ENCODE measurements at places on chromosomes 11 and 22. TPM values are rescaled to one million over a fixed set of nuclear protein-coding genes. Genes with fewer than 3 reads are reported as not detected.

Gene KCTD14
- total RNA-seq, result 0.71 TPM

- H3K36me3 ChIP-seq, result no peaks in the 10 kb centered on the region
- no peak for DNase-seq
These were observed 65.4 kb downstream of the GAB2 start for GRCh38 chr11:78351979-78352841.

GRCh38 chr22:19941365-19942082 lies at the start of the genes COMT and TXNRD2:
Gene COMT (plus strand): TSS chr22:19941772. CDS start chr22:19962527, 20,755 bp downstream.
Gene TXNRD2 (minus strand): TSS chr22:19941818. CDS start chr22:19941803, 15 bp downstream.
- peak within 1 kb of the TSS; percentile 93 for H3K4me3 ChIP-seq
- peaks cover 34% of the 10 kb centered on the region for H3K4me1 ChIP-seq
- H3K27me3 ChIP-seq, result no peaks in the 10 kb centered on the region

DNA sequence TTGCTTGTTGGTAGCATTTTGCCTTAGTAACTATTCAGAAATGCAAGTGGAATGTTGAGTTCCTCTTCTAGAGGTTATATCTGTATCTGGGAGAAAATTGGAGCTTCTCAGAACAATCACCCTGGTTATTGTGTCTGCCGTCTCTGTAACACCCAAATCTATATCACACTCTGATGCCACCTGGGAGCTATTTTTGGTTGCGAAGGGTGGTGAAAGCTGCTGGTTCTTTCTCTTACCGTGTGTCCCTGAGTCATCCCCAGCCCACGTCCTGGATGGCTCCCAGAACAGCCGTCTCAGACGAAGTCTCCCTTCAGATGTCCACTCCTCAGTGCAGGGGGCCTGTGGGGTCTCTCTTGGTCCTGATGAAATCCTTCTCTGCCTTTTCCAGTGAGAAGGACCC lies 83.5 kb downstream of the C22orf31 start:
- no peaks in the 10 kb centered on the region for H3K27me3 ChIP-seq
- peak; percentile 30 for DNase-seq
- H3K27ac ChIP-seq, result peak overlapping the region; percentile 42
- peaks cover 15% of the 10 kb centered on the region for H3K4me1 ChIP-seq
- H3K36me3 ChIP-seq, result no peaks in the 10 kb centered on the region
- H3K4me3 ChIP-seq, result no peak overlapping the region

Gene MPZL2
- total RNA-seq, result 1.7 TPM

Gene OR2AG2
- 2.8 TPM for total RNA-seq

GRCh38 chr11:33016654-33017053 lies 976 bp downstream of the DEPDC7 start:
- no peak for DNase-seq
- H3K27ac ChIP-seq, result no peak overlapping the region
- no peaks in the 10 kb centered on the region for H3K4me1 ChIP-seq
- H3K36me3 ChIP-seq, result no peaks in the 10 kb centered on the region
- peak overlapping the region; percentile 60 for H3K4me3 ChIP-seq

- no peaks in the 10 kb centered on the region for H3K27me3 ChIP-seq
- peaks cover 38% of the 10 kb centered on the region for H3K4me1 ChIP-seq
- no peak overlapping the region for H3K27ac ChIP-seq
- H3K36me3 ChIP-seq, result no peaks in the 10 kb centered on the region
- H3K4me3 ChIP-seq, result no peak overlapping the region
These were observed 1.1 kb upstream of the IFITM10 start for GRCh38 chr11:1751531-1751921.

Gene CD3D
- total RNA-seq, result 1.8 TPM

DNA sequence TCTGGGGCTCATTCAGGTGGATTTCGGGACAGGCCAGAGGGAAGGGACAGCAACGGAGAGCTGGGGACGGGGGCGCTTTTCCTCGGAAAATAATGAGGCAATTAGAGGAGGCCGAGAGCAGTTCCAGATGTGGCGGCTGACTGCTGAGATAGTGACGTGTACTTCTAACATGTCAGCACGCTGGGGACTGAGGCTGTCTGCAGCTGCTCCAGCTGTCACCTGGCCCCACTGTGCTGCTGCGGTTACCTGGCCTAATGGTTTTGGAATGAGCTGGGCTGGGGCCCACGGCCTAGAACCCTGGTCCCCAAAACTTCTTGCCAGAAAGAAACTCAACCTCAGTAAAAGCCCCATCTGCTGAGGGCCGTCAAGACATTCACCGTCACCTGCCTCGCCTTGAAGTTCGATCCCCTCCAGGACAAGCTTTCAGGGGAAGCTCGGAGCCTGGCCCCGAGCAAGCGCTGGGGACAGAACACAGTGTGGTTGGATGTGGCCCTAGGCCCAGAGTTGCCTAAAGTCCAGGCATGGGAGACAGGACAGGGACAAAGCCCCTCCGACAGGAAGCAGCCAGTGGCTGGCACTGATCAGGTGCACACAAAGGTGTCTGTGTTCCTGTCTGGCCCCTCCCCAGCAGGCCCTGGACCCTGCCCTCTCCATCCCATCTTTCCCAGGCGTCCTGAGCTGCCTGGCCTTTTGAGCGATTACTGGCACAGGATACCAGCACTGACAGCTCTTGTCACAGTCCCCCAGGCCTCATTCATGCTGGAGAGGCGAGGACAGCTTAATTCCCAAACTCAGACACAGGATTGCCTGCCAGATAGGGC lies 22.1 kb downstream of the RPUSD4 start:
- H3K4me1 ChIP-seq, result no peaks in the 10 kb centered on the region
- H3K27me3 ChIP-seq, result no peaks in the 10 kb centered on the region
- DNase-seq, result no peak
- no peak overlapping the region for H3K27ac ChIP-seq
- H3K36me3 ChIP-seq, result no peaks in the 10 kb centered on the region

- no peak overlapping the region for H3K4me3 ChIP-seq
- no peaks in the 10 kb centered on the region for H3K27me3 ChIP-seq
- H3K27ac ChIP-seq, result no peak overlapping the region
- DNase-seq, result no peak
- H3K36me3 ChIP-seq, result no peaks in the 10 kb centered on the region
- H3K4me1 ChIP-seq, result no peaks in the 10 kb centered on the region
These were observed 9.3 kb upstream of the WBP2NL start for GRCh38 chr22:41989246-41989645.

GRCh38 chr22:45150139-45150538 lies 13.6 kb upstream of the NUP50 start:
- DNase-seq, result no peak
- no peaks in the 10 kb centered on the region for H3K36me3 ChIP-seq
- H3K4me3 ChIP-seq, result no peak overlapping the region
- H3K27me3 ChIP-seq, result no peaks in the 10 kb centered on the region

DNA sequence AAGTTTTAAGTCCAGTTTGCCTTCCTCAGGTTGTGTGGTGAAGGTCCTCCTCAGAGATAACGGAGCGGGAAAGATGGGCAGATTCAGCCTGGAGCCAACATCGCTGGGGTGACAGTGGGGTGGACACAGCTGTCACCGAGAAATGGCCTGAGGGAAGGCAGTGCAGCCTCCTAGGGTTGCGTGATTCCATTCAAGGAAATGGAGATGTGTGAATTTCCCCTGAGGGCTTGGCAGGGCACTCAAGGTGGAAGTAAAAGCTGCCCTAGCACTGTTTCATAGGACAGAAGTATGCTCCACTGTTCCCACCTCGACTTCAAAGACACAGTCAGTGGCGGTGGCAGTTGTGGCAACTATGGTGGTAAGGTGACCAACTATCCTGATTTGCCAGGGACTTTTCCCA lies 15.4 kb upstream of the CAT start:
- DNase-seq, result no peak
- no peak overlapping the region for H3K27ac ChIP-seq
- H3K27me3 ChIP-seq, result no peaks in the 10 kb centered on the region
- H3K4me1 ChIP-seq, result no peaks in the 10 kb centered on the region
- no peaks in the 10 kb centered on the region for H3K36me3 ChIP-seq
- no peak overlapping the region for H3K4me3 ChIP-seq

DNA sequence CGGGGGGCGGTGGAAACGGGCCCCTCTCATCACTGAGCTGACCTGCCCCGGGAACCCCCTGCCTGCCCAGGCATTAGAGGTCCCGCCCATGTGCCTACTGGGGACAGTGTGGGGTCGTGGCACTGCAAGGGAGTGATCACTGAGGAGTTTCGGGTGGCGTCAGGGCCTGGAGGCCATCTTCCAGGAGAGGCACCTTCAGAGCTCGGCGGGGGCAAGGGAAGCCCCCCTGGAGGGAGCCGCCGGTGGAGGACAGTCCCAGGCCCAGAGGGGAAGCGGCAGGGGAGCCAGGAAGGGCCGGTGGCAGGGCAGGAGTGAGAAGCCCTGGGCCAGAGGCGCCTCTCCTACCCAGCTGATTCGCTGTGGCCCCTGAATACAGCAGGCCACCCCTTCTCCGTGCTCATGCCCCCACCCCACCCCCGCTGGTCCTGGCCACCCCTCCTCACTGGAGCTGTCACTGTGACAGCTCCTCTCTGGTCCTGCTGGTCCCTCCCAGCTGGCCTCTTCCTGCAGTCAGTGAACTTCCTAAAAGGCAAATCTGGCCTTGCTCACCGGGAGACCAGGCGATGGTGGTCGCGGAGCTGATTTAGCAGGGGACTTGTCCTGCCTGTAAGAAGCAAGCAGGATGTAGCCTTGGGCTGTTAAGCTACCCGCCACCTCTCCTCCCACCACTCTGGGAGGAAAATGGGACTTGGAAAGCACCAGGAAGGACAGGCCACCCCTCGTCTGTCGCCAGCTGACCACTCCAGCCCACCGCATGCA lies 2.0 kb upstream of the MAPK11 start:
- no peaks in the 10 kb centered on the region for H3K36me3 ChIP-seq
- peak overlapping the region; percentile 8 for H3K4me3 ChIP-seq
- H3K27ac ChIP-seq, result no peak overlapping the region
- DNase-seq, result no peak

DNA sequence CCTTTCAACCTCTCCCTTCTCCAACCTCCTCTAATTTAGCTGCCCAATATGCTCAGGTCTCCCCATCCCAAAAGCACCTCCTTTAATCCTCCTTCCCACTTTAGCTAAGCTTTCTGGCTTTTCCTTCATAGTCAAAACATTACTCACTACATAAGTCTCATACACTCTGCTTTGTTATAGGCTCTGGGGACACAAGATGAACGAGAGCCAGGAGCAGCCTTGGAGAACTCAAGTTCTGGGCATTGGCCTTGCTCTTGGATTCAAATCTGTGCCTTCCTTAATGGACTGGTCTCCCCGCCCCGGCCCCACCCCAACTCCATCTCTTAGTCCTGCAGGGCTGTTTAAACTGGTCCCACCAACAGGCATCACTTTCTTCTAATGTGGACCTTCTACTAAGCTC lies 11.4 kb upstream of the HPX start:
- DNase-seq, result no peak
- H3K36me3 ChIP-seq, result no peaks in the 10 kb centered on the region
- no peak overlapping the region for H3K27ac ChIP-seq
- H3K4me3 ChIP-seq, result no peak overlapping the region

DNA sequence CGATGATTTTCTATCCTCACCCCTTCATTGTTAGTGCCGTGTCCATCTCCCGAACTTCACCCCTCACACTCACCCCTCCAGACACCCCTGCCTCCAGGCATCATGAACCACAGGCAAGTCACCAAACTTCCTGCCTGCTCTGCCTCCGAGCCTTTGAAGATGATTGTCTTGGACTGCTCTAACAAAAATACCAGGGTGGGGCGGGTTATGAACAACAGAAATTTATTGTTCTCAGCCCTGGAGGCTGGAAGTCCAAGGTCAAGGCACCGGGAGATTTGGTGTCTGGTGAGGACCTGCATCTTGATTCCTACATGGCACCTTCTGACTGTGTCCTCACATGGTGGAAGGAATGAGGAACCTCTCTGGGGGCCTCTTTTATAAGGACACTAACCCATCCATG lies 1508.3 kb downstream of the TBC1D22A start:
- H3K4me1 ChIP-seq, result no peaks in the 10 kb centered on the region
- H3K27ac ChIP-seq, result no peak overlapping the region
- no peaks in the 10 kb centered on the region for H3K27me3 ChIP-seq
- no peak overlapping the region for H3K4me3 ChIP-seq
- no peaks in the 10 kb centered on the region for H3K36me3 ChIP-seq

Gene SPTBN2
- 116 TPM for total RNA-seq

DNA sequence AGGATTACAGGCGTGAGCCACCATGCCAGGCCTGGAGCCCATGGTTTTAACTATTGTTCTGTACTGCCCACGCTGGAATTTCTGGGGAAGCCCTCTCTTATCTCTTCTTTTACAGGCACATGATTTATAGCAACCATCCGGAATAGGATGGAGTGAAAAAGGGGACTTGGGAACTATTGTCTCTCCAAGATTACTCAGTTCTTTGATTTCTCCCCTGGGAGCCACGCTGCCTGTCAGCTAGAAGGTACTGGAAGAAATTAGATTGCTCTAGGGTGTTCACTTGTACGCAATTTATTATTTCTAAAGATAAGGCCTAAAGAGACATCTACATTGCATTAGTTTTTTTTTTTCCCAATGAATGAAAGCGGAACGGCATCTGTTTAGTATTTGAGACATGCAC lies 65.6 kb upstream of the PTPRJ start:
- H3K4me3 ChIP-seq, result no peak overlapping the region
- H3K27me3 ChIP-seq, result no peaks in the 10 kb centered on the region
- no peaks in the 10 kb centered on the region for H3K36me3 ChIP-seq
- no peak for DNase-seq
- H3K4me1 ChIP-seq, result peaks cover 3% of the 10 kb centered on the region
- no peak overlapping the region for H3K27ac ChIP-seq

DNA sequence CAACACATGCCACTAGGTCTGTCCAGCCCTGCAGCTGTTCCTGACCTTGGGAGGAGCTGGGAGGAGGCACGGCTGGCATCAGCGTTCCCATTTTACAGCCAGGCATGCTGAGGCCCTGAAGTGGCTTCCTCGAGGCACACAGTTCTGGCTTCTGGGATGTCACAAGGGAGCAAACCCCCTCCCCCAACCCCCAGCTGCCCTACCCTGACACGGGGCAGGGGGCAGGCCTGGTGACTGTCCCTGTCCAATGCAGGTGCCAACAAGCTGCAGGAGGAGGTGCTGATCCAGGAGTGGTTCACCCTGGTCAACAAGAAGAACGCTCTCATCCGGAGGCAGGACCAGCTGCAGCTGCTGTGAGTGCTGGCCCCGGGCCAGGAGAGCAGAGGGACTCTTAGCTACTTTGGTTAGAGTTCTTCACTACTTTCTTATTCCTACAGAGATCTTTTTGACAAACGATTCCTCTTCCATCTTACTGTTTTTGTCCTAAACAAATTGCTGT lies 5.3 kb downstream of the KCNK7 start:
- peaks cover 18% of the 10 kb centered on the region for H3K4me1 ChIP-seq
- no peak overlapping the region for H3K27ac ChIP-seq
- H3K27me3 ChIP-seq, result no peaks in the 10 kb centered on the region
- H3K36me3 ChIP-seq, result no peaks in the 10 kb centered on the region
- DNase-seq, result peak; percentile 67

GRCh38 chr22:49934891-49935557 lies 16.6 kb downstream of the CRELD2 start:
- no peaks in the 10 kb centered on the region for H3K27me3 ChIP-seq
- peaks cover 47% of the 10 kb centered on the region for H3K4me1 ChIP-seq
- peak overlapping the region; percentile 52 for H3K4me3 ChIP-seq
- H3K36me3 ChIP-seq, result no peaks in the 10 kb centered on the region
- H3K27ac ChIP-seq, result peak overlapping the region; percentile 95
- DNase-seq, result peak; percentile 77

All from testis (tissue), 5 donors.